Omental fat pad (tissue), 4 donors: ENCODE measurements at places on chromosomes 4 and X.

DNA sequence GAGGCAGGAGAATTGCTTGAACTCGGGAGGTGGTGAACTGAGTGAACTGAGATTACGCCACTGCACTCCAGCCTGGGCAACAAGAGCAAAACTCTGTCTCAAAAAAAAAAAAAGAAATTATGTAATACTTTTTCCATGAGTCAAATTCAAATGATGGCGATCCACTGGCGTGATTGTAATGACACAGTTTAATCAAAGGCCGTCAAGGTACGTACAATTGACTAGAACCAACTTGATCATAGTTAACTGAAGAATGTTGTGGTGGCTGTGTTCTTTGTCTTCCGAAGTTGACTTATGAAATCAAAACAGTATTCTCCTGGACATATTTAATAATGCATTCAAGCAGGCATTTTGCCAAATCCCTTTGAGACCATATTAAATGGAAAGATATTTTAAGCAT, 318.6 kb upstream of the FAT1 start:
- no peak for DNase-seq

- DNase-seq, result no peak
Observed at GRCh38 chr4:124907881-124908280, 195.3 kb upstream of the ANKRD50 start.

GRCh38 chr4:20085156-20085555, 166.5 kb upstream of the SLIT2 start:
- no peak for DNase-seq

DNA sequence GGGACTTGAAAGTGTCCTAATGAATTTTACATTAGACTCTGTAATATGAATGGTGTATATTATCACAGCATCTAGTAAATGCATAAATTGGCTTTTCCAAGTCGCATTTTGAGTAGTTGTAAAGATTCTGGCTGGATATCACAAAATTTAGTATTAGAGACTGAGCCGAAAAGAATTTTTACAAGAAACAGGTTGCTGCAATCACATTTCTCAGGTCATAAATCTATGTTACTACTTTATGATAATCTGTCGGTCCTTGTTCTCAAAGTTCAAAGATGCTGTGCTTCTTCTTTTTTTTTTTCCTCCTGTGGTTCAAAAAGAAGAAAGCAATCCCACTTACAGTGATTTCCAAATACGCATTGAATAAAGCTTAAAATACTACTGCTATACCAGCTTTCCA, 253.4 kb downstream of the KCNIP4 start:
- DNase-seq, result no peak

GRCh38 chrX:4671344-4671743, 957.9 kb upstream of the PRKX start:
- no peak for DNase-seq
